ENCODE measurements at places on chromosomes 7 and 10.

DNA sequence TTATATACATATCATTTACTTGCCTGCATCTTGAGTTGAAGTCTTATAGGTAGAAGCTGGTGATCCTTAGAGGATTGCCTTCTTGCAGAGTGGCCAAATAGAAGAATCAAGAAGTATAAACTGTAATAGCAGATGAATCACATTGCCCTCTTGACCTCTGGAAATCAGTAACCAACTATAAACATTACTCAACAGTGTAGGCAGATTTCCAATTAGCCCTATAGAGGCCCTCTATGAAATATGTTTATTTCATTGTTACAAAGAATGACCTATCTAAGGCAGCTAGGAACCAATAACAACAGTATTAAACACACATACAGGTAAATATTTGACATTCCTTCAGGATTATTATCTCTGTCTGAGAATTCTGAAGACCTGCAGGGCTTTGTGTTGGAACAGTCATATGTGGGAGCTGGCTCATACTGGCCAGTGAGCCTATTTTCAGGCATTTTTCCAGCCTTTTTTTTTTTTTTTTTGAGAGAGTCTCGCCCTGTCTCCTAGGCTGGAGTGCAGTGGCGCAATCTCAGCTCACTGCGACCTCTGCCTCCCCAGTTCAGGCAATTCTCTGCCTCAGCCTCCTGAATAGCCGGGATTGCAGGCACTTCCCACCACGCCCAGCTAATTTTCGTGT, 7.2 kb upstream of the SRI start:
- DNase-seq: peak; percentile 74

DNA sequence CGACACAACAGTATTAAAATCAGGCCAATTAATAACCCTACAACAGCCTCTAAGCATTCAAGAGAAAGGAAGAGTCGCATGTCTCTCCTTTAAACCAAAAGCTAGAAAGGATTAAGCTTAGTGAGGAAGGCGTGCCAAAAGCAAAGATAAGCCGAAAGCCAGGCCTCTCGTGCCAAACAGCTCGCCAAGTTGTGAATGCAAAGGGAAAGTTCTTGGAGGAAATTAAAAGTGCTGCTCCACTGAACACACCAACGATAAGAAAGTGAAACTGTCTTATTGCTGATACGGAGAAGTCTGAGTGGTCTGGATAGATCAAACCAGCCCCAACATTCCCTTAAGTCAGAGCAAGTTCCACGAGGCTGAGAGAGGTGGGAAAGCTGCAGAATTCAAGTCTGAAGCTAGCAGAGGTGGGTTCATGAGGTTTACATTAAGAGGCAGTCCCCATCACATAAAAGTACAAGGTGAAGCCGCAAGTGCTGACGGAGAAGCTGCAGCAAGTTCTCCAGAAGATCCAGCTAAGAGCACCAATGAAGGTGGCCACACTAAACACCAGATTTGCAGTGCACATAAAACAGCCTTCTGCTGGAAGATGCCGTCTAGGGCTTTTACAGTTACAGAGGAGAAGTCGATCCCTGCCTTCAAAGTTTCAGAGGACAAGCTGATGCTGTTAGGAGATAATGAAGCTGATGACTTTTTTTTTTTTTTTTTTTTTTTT, 194.8 kb downstream of the MAD1L1 start:
- DNase-seq: peak; percentile 72

DNA sequence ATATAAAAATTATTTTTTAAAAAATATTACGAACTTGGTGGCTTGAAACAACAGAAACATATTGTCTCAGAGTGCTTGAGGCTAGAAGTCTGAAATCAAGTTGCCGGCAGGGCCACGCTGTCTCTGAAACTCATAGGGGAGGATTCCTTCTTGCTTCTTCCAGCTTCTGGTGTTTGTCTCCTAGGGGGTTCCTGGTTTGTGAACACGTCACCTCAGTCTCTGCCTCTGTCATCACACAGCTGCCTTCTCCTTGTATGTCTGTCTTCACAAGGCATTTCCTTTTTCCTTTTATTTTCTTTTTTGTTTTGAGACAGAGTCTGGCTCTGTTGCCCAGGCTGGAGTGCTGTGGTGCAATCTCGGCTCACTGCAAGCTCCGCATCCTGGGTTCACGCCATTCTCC, 12.7 kb upstream of the SNX8 start:
- no peak for DNase-seq

- DNase-seq: no peak
Measured at GRCh38 chr10:132311338-132311939, 3.7 kb upstream of the STK32C start.

GRCh38 chr7:125563964-125564529, 634.4 kb upstream of the POT1 start:
- no peak for DNase-seq

DNA sequence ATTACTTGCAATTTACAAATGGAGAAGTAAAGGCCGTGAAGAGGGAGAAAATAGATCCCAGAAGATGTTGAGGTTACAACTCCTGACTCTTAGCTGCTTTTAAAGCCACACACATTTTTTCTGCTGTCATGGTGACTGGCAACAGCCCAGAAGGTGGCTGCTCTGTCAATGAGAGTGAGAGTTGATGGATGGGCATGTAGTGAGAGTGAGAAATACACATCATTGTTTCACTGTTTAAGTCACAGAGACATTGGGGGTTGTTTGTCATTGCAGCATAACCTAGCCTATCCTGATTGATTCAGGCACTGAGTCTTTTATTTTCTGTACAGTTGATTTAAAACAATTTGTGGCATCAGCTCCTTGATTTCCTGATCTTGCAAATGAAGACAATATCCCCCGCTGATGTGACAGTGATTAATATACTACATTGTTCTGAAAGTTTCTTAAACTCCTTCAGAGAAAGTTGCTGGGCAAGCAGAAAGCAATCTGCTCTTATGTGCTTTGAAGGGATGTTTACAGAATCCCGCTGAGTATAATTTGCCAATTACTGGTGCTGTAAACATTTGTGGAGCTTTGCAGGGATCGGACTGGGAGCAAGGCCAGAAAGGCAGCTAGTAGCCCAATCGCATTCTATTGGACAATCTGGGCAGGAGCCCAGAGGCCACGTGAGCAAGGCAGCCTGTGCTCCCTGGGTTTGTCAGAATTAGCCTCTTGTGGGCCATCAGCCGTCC, 229.6 kb downstream of the PRPF18 start:
- DNase-seq: peak; percentile 82

DNA sequence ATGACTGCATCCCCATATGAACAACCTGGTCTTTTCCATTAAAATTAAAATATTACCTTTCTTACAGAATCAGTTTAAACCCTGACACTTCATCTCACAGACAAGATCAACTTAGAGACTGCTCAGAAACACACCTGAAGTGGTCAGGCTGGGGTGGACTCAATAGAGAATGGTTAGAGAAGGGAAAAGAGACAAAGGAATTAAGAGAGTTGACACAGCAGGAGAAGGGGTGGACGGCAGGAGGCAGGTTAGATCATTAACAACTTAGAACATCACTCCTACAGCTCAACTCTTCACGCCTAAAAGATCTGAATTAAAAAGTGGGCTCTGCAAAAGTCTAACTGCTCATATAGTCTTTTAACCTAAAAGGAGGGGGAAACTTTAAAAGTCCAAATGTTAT, 157.7 kb upstream of the COL1A2 start:
- no peak for DNase-seq

DNA sequence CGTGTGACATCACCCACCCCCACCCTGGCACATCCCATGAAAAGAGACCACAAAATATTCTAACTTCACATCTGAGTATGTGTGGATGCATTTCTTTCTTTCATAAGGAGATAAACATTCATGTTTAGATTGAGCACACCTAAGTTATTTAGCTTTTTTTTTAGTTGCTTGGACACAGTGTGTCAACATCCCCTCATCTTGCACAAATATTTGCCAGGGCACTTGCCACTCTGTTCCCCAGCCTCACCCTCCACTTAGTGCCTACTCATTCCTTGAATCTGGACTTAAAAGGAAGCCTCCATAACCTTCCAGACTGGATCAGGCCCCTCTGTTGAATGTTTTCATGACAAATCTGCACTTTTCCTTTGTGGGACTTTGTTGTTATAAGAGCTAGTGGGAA, 338.9 kb upstream of the IGFBP3 start:
- DNase-seq: no peak

GRCh38 chr10:132097609-132098377, 32.0 kb downstream of the JAKMIP3 start:
- no peak for DNase-seq

DNA sequence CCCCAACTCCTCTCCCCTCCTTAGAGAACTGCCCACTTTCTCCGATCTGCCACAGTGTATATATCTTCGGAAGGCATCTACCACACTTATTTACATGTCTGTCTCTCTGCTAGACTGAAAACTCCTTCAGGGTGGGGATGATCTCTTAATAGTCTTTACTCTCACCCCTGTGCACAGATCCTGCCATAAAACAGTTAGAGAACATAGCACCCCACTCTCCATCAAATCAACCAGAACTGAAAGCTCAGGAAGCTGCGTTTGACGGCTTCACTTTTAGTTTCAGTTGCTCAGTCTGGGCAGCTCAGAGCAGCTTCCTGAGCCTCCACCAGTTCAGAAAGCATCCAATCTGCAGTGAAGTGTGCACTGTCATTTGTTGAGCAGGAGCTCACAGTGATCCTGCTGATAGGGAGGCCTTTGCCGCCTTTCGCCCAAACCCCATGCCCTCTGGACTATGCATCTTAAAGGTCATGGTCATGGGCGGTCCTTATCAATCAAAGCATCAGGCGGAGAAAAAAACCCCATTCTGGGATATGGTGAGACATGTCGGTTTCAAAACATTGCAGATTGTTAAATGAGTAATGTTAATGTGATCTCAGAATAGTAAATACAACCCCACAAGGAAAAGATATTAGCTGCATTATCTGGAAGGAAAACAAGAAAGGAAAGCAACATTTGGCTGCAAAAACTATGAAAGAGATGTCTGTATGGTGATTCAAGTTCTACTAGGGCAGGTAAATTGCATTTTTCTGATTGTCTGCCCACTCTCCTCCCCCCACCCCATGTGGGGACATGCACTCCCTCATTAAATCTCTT, 167.1 kb upstream of the ADO start:
- DNase-seq: peak; percentile 61

GRCh38 chr7:143967398-143967797, 12.8 kb downstream of the OR2F1 start:
- DNase-seq: no peak

DNA sequence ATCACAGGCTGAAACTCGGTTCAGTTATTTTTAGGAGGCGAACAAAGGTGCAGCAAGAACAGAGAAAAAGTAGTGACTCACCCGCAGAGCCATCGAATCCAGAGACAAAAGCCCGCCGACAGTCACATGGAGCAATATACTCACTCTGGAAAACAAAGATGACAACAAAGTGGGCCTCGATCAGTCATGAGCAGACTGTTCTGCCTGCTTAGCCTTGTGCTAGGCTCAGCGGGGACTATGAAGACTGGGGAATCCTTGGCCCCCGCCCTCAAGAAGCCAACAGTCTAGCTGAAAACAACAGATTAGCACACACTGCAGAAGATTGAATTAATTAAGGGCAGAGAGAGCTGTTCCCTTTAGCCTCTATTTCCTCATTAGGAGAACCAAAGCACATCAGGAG, 30.4 kb downstream of the XPNPEP1 start:
- DNase-seq: no peak

All from fibroblast of lung (primary cell).